Adrenal gland (tissue), 19 donors: ENCODE measurements at places on chromosomes 13 and 19. TPM values are rescaled to one million over a fixed set of nuclear protein-coding genes. Genes with fewer than 3 reads are reported as not detected.
A peak's percentile ranks its signal among the peaks of the same experiment; 100 is the strongest.

Gene CKM
- 1.3 TPM for total RNA-seq

GRCh38 chr19:14369399-14370168 lies 11.7 kb upstream of the ADGRE5 start:
- H3K36me3 ChIP-seq, result no peaks in the 10 kb centered on the region
- peaks cover 35% of the 10 kb centered on the region for H3K4me1 ChIP-seq
- no peak overlapping the region for H3K27ac ChIP-seq

Gene ZNF491
- total RNA-seq, result 2.8 TPM

DNA sequence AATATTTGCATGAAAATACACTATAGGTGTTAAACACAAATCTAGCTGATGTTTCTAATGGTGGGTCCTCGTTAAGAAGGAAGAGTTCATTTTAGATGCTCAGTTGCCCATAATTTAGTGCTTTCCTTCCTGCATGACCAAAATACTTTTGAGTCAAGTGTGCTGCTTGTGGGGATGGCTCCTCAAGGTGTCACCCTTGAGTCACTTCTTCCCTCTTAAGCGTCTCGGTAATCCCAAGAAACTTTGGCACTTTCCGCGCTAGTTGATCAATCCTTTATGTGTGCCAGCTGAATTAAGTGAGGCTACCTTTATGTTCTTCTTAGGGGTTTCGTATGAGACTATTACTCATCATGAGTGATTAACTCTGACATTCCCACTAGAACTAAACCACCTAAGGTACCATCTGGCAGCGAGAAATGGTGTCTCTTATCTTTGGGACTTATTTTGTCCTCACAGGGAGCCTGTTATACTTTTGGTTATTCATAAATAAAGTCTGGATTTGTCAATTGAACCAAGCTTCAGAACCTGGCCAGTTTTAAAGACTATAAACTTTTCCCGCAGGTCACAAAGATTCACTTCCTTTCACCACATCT lies 106.8 kb downstream of the NHLRC3 start:
- no peak overlapping the region for H3K4me3 ChIP-seq
- H3K27me3 ChIP-seq, result no peaks in the 10 kb centered on the region
- H3K36me3 ChIP-seq, result no peaks in the 10 kb centered on the region
- peak; percentile 69 for DNase-seq
- H3K4me1 ChIP-seq, result no peaks in the 10 kb centered on the region

Gene OLFM4
- 0.19 TPM for total RNA-seq

- DNase-seq, result peak; percentile 50
- H3K4me3 ChIP-seq, result no peak overlapping the region
- H3K27me3 ChIP-seq, result no peaks in the 10 kb centered on the region
- no peaks in the 10 kb centered on the region for H3K36me3 ChIP-seq
- H3K4me1 ChIP-seq, result peaks cover 37% of the 10 kb centered on the region
- peak overlapping the region; percentile 73 for H3K27ac ChIP-seq
Measured at GRCh38 chr19:16462757-16463250, 9.0 kb downstream of the EPS15L1 start.

DNA sequence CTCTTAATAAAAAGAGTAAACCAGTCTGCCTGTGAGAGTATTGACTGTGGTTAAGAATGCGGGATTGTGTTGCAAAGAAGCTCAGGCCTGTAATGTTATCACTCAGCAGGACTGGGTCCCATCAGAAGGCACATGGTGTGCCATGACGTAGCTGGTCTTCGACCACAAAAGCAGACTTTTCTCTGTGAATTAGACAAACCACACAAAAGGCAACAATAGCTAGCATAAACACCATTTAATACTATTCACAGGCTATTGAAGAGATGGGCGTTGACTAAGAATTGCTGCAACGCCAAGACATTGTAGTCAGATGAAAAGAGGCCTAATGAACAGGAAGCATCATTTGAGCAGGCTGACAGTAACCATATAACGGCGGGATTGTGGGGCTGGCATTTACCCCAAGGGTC lies 235.6 kb upstream of the SOX21 start:
- no peak overlapping the region for H3K27ac ChIP-seq
- H3K4me1 ChIP-seq, result no peaks in the 10 kb centered on the region
- no peak for DNase-seq
- H3K36me3 ChIP-seq, result no peaks in the 10 kb centered on the region

DNA sequence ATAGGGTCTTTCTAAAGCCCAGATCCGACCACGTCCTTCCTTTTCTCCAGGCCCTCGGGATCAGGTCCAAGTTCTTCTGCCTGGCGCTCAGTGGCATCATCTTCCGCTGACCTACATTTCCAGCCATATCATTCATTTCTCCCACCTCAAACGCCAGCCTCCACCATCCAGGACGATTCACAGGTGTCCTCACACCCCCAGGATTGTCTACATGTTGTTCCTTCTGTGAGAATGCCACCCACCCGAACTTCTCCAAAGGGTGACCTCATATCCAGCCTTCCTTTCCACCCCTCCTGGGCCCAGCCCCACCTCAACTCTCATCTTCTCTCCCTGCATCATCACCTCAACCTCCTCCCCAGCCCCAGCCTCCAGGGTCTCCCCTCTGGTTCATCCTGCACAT lies 4.7 kb upstream of the KLK5 start:
- H3K27me3 ChIP-seq, result peaks cover 6% of the 10 kb centered on the region
- no peak for DNase-seq
- no peaks in the 10 kb centered on the region for H3K4me1 ChIP-seq
- H3K27ac ChIP-seq, result no peak overlapping the region
- H3K4me3 ChIP-seq, result no peak overlapping the region

GRCh38 chr19:2477141-2477710 lies 1.3 kb downstream of the GADD45B start:
- H3K4me1 ChIP-seq, result peaks cover 17% of the 10 kb centered on the region
- peak overlapping the region; percentile 63 for H3K4me3 ChIP-seq
- no peak for DNase-seq
- peak overlapping the region; percentile 91 for H3K27ac ChIP-seq
